ENCODE measurements at places on chromosomes 12 and 14.
A peak's percentile ranks its signal among the peaks of the same experiment; 100 is the strongest.

DNA sequence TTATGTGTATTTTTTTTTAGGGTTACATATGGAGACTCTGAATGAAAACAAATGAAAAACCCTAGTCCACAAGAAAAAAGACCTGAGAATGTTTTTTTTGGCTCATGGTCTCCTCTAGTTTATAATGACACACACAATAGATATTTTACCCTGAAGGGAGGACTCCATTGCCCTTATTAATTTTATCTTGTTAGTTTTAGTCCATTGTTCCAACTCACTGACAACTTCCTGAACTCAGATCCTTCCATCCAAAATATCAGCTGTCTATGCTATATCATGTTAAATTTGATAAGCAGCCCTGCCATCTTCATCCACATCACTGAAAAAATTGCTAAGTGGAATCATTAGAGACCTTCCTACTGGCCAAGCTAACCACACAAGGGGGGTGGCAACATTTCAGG lies 232.1 kb downstream of the MON2 start:
- peak; percentile 90 for DNase-seq

- no peak for DNase-seq
Observed at GRCh38 chr12:45611061-45611460, 118.4 kb upstream of the ARID2 start.

DNA sequence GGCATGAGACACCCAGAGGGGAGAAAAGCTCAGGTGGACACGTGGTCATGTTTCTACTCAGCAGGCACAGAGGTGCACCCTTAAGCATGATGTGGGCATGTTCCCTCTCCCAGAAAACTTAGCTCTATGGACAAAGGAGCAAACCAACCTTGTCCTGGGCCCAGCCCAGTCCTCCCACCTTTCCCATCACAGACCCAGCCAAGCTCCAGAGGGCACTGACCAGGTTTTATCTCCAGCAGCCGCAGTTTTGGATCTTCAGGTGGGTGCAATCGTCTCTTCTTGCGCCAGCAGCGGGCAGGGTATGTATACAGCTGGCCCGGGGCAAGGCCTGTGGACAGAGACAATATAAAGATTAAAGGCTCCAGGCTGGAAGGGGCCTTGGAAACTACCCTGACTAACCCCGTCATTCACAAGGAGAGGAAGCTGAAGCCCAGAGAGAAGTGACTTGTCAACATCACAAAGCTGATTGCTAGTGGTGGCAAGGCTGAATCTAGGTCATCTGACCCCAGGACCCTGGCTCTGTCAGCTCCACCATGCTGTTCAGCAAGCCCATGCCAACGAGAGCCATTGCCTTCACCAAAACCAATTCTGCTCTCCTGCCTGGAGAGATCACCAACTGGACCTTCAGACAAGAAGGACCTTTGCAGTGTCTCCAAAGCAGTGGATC lies 140.7 kb downstream of the DPF3 start:
- no peak for DNase-seq

DNA sequence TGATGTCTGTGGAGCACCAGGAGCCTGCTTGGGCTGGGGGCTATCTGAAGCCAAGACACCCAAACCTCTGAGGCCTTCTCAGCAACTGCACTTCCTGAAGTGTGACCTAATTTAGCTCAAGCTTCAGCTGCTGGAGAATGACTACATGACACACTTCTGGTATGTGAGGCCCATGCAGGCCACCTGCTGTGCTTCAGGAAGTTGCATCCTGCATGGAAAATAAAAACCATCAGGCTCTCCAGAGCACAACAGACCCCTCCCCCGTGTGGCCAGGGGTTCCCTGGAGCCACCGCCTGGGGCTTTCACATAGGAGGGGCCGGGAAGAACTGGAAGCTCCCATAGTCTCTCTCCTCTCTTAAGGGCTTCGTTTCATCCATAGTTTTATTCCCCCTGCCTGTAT lies 217.7 kb downstream of the SLC15A4 start:
- no peak for DNase-seq

GRCh38 chr14:40098468-40098867 lies 666.2 kb upstream of the FBXO33 start:
- no peak for DNase-seq

GRCh38 chr14:65650826-65651225 lies 238.3 kb downstream of the FUT8 start:
- no peak for DNase-seq

- peak; percentile 38 for DNase-seq
Observed at GRCh38 chr14:105475269-105476096, 862 bp downstream of the CRIP2 start.

DNA sequence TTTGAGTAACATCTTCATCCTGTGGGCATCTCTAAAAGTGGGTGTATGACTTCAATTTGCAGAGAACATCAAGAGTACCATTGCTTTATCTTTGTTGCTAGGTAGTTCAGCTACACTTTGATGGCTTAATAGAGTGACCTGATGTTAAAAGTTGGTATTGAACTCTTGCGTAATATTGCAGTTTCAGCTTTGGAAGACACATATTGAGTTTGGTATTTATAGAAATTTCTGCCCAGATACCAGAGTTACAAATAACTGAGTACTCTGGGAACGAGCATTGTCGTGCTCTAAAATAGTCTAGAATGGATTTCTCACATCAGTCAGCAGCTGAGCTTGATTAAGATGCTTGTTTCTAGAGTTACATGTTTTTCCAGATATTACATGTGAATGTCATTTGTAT lies 24.8 kb upstream of the AKAP5 start:
- DNase-seq, result peak; percentile 61

GRCh38 chr12:120542166-120542565 lies 8.0 kb downstream of the RNF10 start:
- DNase-seq, result no peak

GRCh38 chr14:68692916-68693771 lies 99.7 kb downstream of the ZFP36L1 start:
- peak; percentile 87 for DNase-seq

DNA sequence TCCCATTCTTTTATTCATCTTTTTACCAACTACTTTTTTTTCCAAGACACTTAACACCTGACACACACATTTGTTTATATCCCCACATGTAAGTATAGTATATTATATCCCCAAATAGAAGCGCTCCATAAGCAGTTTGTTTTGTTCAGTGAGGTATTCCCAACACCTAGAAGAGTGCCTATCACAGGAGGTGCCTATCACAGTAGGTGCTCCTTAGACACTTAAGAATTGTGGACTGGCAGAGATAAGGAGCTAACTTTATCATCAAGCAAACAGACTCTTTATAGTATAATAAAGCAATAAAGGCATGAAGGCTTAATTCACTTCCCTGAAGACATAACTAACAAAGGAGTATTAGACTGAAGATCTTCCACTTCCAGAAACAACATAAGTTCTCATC lies 29.1 kb downstream of the OSBPL8 start:
- DNase-seq, result no peak

GRCh38 chr12:56213878-56214277 lies 7.8 kb downstream of the RNF41 start:
- no peak for DNase-seq

- DNase-seq, result no peak
Observed at GRCh38 chr12:92070054-92070863, 75.4 kb downstream of the BTG1 start.

DNA sequence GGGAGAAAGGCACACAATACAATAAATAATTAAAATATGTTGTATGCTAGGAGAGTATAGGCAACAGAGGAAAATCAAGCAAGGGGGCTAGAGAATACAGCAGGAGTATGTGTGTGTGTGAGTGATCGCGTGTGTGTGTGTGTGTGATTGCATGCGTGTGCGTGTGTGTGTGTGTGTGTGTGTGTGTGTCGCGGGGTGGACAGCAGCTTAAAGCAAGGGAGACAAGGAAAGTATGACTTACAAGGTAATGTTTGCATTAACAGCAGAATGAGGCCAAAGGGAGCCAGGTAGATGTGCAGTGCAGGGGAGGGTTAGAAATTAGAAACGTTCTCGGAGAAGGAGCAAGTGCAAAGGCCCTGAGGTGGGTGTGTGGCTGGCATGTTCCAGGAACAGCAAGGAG lies 57.4 kb upstream of the KCNA1 start:
- DNase-seq, result no peak

- DNase-seq, result peak; percentile 44
Observed at GRCh38 chr14:54574528-54574927, 7.6 kb downstream of the SAMD4A start.

DNA sequence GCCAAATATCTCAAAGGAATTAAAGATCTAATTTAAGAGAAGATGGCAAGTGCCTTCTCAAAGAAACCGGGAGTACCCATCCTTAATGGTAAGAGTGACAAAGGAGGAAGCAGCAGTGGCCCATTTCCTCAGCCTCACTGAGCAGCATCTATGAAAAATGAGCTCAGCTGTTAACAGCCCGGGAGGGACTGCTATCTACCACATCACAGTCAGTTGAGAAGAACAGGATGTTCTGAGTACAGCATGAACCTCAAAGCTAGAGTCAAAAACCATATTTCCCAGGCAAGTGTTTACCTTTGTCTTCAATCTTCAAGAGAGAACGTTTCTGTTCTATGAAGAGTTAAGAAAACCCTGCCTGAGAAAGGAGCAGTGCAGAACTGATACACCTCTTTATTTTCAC lies 115.0 kb downstream of the BTG1 start:
- peak; percentile 35 for DNase-seq

DNA sequence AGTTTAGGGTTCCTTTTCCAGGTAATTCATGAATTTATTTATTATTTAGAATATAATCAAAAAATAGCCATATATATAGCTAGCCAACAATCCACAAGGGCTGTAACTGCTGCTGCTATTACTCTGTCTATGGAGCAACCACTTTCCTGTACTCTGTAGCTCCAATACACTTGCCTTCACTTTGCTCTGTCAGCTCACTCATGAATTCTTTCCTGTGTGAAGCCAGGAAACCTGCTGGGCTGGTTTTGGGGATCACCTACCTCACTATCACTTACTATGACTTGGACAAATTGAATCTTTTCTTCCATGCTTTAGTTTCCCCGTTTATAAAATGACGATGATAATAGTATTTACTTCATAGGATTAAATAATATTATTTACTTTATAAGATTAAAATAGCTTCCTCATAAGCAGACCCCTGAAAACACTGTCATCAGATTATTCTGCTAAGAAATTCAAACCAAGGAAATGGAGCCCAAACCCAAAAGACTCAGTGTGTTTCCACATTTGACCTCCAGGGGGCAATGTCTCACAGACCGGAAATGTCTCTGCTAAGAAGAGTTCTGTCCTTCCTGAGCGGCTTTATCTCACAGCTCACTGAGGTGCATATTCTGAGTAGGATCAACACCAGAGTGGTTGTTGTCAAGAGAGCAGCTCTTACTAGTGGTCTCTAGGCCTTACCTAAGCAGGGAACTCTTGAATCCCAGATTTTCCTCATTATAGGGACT lies 457.1 kb downstream of the DAD1 start:
- no peak for DNase-seq

GRCh38 chr12:54373649-54374561 lies 9.6 kb upstream of the GPR84 start:
- DNase-seq, result no peak

DNA sequence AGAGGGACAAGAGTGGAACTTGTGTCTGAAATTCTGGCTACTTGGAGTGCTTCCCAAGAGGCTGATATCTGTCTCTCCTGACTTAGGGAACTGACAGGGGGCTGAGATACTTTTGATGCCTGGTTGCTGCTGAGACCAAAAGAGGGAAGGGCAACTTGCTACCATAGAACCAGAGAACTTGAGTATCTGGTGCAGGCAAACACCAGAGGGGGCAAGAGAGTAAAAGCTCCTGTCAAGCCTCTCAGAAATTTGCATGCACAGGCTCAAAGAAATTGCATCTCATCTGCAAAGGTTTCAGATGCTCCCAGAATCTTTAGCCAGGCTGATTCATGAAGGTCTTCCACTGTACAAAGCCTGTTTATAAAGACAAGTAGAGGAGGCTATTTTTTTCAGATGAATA lies 391.3 kb upstream of the FOXG1 start:
- no peak for DNase-seq

DNA sequence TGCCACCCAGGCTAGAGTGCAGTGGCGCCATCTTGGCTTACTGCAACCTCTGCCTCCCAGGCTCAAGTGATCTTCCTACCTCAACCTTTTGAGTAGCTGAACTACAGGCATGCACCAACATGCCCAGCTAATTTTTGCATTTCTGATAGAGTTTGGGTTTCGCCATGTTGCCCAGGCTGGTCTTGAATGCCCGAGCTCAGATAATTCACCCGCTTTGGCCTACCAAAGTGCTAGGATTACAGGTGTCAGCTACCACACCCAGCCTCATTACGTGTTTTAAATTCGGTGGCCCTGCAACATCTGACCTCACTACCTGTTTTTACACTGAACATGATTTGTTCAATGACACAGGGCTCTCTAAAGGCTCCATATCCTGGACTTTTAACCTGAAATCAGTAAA lies 22.9 kb upstream of the RDH16 start:
- DNase-seq, result no peak

DNA sequence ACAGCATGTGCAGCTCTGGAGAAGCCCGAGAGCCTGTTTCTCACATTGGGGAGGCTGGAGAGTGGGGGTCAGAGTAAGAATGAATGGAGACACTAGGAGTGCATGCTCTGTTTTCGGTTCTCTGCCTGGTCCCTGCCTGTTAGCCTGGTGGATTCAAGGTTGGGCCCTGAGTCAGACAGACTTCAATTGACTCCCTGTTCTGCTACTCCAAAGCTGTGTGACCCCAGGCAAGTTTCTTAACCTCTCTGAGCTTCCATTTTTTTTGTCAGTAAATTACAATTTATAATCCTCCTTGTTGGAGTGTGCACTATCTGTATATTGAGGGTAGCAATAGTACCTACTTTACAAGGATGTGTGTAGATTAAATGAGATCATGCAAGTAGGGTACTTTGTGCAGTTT lies 102.6 kb upstream of the ESRRB start:
- no peak for DNase-seq

DNA sequence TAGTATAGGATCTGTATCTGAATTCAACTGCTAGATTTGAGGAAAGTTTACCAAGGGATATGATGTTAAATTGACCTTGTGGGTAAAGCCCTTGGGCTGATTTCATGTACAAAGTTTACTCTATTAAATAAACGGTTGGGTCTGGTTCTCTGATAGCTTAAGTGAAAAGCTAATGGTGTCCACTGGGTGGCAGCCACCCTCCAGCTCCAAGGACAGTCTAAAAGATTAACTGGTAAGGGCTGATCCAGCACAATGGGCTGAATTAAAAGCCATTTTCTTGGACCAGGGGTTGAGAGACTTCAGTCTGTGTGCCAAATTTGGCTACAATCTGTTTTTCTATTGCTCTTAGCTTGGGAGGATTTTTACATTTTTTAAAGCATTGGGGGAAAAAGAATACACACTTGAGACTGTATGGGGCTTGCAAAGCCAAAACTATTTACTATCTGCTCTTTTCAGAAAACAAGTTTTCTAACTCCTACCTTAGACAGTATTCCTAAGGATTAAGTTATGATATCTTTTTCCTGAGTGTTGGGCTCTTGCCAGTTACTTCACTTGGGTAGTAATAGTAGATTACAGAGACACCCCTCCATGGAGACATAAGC lies 116.5 kb downstream of the GPHN start:
- peak; percentile 72 for DNase-seq

Data from EH (cell line).